ENCODE measurements at places on chromosomes 13 and 19. TPM values are rescaled to one million over a fixed set of nuclear protein-coding genes. Genes with fewer than 3 reads are reported as not detected.

SIX5 gene
- total RNA-seq, result 19.6 TPM

COL4A1 gene
- 1,500 TPM for total RNA-seq

ZFP36 gene
- 47.3 TPM for total RNA-seq

SIGLEC10 gene
- total RNA-seq, result not detected

GFY gene
- total RNA-seq, result not detected

MBNL2 gene
- total RNA-seq, result 76.4 TPM

FLT3 gene
- total RNA-seq, result not detected

ZNF486 gene
- total RNA-seq, result 4.5 TPM

PSG11 gene
- total RNA-seq, result not detected

KHSRP gene
- total RNA-seq, result 111 TPM

CYP2F1 gene
- not detected for total RNA-seq

KLK15 gene
- total RNA-seq, result not detected

ETV2 gene
- not detected for total RNA-seq

TMEM150B gene
- total RNA-seq, result not detected
